ENCODE measurements at places on chromosomes 16 and 17.

DNA sequence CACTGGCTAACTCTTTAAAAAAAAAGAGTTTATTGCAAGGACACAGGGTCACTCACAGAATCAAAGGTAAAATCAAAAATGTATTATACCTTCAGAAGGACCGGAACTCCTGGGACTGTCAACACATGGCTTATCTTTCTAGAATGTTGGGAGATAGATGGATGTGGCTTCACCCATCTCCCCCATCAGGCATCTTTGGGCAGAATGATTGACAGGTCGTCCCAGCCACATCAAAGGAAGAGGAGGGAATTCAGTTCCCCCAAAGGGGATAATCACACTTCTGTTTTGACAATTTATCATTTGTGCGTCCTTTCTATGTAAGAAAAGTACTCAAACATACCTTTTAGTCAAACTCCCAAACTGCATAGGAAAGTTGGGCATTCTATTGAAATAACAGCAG lies 228.6 kb upstream of the CDH5 start:
- DNase-seq, result no peak

GRCh38 chr16:80543162-80543561 lies 2.4 kb downstream of the DYNLRB2 start:
- no peak for DNase-seq

GRCh38 chr17:81039854-81040758 lies 5.2 kb downstream of the BAIAP2 start:
- no peak for DNase-seq

- no peak for DNase-seq
Measured at GRCh38 chr16:12833926-12834325, 30.2 kb upstream of the CPPED1 start.

DNA sequence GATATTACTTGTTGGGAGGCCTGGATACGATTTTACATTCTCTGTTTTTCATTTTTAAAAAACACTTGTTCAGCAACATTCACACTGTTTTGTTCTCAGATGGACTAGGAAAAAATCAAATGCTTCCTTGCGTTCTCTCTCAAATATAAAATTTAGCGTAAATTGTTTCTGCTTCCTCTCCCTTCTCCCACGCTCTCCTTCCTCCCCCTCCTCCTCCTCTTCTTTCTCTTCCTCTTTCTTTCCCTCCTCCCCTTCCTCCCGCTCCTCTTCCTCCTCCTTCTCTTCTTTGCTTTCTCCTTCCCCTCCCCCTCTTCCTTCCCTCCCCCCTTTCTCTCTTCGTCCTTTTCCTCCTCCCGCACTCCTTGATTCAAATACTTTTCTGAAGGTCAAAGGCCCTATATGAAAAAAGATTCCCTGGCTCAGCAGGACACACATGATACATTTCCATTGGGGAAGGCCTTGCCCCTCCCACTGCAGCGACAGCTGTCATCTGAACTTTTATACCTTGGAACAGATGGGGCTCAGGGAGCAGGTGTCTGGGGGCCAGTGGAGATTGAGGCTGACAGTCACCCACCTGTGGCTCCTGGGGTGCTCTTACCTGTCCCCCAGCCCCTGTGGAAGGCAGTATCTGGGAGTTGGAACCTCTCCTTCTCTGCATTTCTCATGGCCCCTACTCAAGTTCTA lies 99.4 kb upstream of the SDK2 start:
- DNase-seq, result no peak

- no peak for DNase-seq
Measured at GRCh38 chr16:69365901-69366300, 14.3 kb upstream of the TMED6 start.

DNA sequence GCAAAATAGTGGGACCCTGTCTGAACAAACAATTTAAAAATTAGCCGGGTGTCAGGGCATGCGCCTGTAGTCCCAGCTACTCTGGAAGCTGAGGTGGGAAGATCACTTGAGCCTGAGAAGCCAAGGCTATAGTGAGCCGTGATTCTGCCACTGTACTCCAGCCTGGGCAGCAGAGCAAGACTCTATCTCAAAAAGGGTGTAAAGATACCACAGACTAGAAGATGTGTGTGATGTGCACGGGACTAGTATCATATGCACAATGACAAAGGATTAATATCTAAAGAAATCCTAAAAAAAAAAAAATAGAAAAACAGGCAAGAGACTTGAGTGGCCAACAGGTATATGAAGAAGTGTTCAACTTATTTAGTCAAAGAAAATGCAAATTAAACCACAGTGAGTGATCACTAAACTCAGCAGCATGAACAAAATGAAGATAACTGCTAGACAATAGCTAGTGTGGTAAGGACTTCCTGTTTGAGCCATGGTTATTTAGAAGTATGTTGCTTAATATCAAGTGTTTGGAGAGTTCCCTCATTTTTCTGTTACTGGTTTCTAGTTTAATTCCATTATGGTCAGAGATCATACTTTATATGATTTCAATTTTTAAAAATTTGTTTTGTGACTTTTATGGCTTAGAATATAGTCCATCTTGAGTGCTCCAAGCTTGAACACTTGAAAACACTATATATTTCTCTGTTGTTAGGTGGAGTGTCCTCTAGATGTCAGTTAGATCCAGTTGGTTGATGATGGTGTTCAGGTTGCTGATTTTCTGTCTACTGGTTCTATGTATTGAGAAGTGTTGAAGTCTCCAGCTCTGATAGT lies 14.7 kb upstream of the SLX4 start:
- no peak for DNase-seq

GRCh38 chr17:46978489-46979146 lies 435 bp downstream of the RPRML start:
- DNase-seq, result no peak

DNA sequence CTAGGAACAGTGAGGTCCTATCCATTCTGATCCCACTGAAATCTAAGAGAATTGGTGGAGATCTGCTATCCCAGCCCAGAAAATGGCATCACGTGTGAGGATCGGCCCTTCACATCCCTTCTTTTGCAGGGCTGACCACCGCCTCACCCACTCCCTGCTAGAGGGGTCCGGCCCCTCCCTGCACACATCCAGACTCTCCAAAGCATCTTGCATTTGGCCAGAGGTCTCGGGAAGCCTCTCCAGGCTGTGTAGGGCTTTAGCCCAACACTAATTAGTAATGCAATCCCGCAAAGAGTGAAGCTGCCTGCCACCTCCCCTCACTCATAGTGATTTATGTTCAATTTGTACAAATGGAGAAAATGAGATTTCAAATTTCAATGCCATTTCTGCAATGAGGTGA lies 434.4 kb upstream of the ZFHX3 start:
- DNase-seq, result no peak

- no peak for DNase-seq
Measured at GRCh38 chr17:1592751-1593629, 30.4 kb upstream of the PITPNA start.

Data from stimulated activated CD8-positive, alpha-beta memory T cell treated with anti-CD3 and anti-CD28 coated beads, Interleukin-15, amount 100 ng/mL, for 4 hours (primary cell).